Cerebellar nuclear complex (tissue), 1 donor: ENCODE measurements at places on chromosomes 3 and 15.

DNA sequence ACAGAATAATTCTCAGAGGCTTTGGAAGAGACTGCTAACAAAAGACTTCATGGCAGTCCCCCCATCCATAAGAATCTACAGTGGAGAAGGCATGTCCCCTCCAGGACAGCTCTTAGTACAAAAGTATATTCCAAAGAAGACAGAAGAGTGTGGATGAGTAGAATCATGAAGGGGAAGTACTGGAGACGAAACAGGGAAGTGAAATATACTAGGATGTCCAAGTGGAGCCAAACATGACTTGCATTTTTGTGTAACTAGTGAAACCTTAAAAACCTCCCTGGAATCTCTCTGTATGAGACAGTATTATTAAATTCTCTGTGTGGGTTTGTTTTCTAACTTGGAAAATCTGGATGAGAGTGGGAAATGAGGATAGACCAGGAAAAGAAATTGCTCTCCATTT lies 312.4 kb downstream of the RSL24D1 start:
- no peak for DNase-seq

DNA sequence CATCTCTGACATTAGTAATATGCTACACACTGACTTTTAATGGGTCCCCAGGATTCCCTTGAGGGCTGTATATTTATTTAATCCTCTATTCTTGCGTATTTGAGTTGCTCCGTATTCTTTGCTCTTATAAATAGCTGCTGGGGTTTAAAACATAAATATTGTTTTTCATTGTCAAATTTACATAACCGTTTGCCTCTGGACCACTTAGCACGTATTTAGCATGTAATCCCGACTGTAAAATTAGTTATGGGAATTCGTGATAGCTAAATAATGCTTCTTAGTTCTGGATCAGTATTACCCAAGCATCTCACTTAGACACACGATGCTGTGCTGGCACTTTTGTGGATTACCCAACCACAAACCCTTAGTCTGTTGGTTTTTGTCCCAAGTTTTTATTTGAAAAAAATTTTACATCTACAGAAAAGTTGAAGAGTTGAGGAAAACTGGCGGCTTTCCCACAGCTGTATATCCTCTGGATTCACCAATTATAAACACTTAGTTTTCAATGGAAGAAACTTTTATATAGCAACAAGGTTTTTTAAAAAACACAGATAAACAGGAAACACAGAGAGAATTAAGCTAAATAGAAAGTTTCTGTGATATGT lies 296.8 kb upstream of the TPM1 start:
- no peak for DNase-seq

DNA sequence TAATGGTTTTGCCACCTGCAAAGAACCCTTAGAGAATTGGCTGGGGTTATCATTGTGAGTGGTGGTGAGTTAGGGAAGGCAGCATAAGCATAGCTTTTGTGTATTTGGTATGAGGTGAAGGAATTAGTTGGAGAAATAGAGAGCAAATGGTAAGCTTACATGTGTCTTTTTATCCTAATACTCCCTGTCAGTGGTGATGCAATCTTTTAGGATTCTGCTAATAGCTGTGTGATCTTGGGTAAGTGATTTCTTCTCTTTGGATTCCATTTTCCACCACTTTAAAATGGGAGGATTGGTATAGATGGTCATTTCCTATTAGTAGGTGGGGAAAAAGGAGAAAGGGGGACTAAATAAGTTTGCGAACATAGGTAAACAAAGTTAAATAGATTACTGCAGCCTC lies 30.9 kb downstream of the PIAS1 start:
- DNase-seq, result no peak

GRCh38 chr15:48190932-48191573 lies 412 bp upstream of the CTXN2 start:
- DNase-seq, result peak; percentile 42

DNA sequence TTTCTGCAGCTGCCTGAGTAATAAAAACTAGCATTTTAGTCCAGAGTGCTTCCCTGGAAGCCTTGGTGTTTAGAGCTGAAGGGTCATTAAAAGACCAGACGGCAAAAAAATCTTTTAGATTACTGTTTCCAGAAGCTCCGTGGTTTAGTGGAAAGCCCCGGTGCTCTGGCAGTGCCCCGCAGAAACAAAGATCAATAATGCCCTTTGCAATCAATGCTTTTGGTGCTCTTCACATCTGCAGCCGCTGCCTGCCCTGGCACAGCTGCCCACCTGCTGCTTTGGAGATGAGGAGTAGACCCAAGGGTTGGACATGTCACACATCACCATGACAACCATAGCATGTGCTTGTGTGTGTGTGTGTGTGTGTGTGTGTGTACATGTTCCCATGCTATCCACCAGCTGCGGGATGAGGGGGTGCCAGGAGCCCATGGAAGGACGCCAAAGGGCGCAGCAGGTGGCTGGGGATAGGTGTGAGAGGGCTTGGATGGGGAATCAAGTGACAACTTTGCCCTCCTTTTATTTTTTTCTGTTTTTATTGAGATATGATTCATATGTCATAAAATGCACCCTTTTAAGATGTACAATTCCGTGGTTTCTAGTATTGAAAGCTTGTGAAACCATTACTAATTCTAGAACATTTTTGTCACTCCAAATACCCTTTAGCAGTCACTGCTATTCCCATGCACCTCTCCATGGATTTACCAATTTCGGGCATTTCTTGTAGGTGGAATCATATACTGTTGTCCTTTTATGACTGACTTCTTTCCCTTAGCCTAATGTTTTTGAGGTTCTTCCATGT lies 75.7 kb upstream of the KLHL25 start:
- DNase-seq, result no peak

- no peak for DNase-seq
Observed at GRCh38 chr15:48537271-48538113, 108.0 kb downstream of the FBN1 start.

DNA sequence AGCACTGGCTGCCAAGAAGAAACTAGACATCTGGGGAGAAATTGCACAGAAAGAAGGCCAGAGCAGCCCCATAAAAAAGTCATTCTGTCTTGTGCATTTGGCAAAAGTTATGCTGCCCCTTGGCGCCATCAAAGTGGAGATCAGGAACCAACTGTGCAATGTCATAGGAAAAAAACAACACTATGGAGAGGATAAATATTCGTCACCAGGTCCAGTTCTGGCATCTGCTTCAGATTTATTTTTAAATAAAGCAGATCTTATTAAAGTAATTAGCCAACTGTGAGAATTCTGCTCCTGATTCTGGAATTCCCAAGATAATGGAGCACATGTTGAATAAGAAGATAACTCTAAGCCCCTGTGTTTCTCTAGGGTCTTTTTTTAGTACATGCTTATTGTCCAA lies 500.0 kb upstream of the IL12A start:
- DNase-seq, result no peak

GRCh38 chr3:144129536-144130214 lies 158.1 kb downstream of the DIPK2A start:
- DNase-seq, result peak; percentile 94

GRCh38 chr15:100890850-100891249 lies 11.2 kb downstream of the ALDH1A3 start:
- DNase-seq, result no peak

GRCh38 chr3:72263223-72263990 lies 478.5 kb upstream of the PROK2 start:
- no peak for DNase-seq

GRCh38 chr15:62067448-62068044 lies 769 bp downstream of the C2CD4A start:
- no peak for DNase-seq

DNA sequence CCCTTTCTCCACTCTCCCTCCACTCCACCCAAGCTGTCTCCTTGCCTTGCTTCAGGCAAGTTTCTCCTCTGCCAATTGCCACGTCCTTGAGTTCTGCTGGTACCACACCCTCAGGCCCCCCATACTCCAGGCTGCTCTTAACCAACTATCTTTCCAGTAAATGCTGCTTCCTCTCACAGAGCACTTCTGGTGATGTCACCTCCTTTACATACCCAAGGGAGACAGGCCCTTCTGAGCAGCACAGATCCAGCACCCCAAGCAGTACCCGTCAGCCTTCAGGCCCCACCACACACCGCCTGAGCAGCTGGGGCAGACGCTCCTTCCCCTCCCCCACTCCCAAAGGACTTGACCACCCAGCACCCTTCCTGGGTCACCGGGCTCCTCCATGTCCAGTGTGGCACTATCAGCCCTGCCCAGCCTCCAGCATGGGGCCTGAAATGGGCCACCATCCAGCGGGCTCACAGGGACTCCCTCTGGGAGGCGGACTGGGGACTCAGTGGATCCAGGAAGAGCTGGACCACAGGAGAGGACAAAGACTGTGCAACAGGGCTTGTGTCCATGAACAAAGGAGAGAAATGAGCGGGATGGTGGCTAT lies 50.2 kb downstream of the KLF15 start:
- no peak for DNase-seq

GRCh38 chr3:30476368-30477084 lies 129.9 kb upstream of the TGFBR2 start:
- DNase-seq, result no peak
